ENCODE measurements at places on chromosomes 11 and 22. TPM values are rescaled to one million over a fixed set of nuclear protein-coding genes. Genes with fewer than 3 reads are reported as not detected.

Gene CTSW
- total RNA-seq: 0.13 TPM

Gene OR4X1
- not detected for total RNA-seq

Gene NUP98
- 106 TPM for total RNA-seq

- peak; percentile 44 for DNase-seq
These were observed 12.6 kb upstream of the NECTIN1 start for GRCh38 chr11:119741369-119742262.

DNA sequence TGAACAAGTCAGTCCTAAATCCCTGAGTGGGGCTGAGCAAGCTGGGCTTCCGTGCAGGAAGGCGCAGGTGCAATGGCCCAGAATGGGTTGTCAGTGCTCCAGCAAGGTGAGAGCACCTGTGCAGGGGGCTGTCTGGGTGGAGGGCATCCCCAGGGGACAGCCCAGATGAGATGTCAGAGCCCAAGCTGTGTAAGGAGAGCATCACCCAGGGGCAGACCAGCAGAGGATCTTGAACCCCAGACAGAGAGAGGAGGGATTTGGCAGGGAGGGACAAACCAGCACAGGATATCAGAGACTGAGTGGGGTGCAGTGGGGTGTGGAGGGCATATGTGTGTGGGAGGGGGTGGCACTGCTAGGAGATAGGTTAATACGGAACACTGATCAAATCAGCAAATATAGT lies 114.9 kb upstream of the TMEM45B start:
- no peak for DNase-seq

DNA sequence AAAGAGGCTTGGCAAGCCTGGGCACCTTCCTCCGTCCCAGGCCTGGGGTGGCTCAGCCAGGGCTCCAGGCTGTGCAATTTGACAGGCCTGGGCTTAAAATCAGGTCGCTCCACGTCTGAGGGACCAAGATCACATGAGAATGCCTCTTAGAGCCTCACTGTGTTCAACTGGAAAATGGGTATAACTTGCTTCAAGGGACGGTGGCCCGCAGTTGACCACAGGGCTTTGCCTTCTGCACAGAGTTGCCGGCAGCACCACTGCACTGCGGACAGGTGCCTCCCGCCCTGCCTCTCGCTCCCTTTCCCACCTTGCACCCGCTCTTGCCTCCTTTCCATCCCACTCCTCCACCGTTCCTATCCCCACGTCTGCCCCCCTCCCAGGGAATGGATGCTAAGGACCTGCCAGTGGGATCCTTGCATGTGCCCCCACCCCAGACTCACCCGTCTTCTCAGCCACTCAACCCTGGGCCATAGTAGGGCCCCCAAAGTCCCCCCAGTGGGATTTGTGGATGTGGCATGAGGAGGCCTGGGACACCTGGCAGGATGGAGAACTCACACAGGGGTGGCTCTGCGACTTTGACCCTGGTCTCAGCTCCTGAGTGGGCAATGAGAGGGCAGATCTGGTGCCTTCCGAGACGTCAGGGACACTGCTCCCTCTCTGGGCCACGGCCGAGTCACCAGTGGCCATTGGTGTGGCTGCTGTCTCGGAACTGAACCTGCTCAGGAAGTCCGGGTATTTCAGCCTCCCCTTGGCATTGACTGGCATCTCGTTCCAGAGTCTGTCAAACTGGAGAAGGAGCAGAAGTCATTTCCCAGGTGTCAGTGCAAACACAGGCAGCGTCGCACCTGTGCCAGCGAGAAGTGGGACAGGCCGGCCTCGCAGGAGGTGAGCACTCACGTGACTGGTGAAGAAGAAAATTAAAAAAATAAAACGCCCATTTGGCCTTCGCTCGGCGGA lies 128.0 kb downstream of the MPPED1 start:
- DNase-seq: no peak

DNA sequence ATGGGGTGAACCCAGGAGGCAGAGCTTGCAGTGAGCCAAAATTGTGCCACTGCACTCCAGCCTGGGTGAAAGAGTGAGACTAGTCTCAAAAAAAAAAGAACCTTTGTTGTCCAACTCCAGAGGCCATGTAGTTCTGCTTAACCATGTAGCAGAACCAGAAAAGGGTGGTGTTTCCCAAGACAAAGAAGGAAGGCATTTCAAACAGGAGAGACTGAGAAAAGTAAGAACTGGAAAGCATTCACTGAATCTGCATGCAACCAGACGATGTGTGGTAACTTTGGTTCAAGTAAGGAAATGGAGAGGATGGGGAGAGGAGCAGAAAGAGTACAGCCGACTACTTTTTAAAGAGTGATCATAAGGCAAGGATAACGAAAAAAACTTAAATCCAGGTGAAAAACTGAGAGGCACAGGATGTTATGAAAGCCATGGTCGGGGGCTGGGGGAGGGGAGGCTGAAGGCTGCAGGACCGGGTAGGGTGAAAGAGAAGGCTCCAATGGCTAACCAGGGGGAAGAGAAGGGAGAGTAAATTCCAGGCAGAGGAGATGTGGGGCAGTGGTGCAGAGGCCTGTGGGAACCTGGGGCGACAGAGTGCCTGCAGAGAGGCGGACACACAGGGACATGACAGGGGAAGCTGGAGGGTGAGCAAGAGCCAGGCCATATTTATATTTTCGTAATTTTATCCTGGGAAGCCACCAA lies 48.8 kb downstream of the MAPK1 start:
- no peak for DNase-seq

- DNase-seq: no peak
These were observed 18.8 kb upstream of the ZBTB16 start for GRCh38 chr11:114040706-114041211.
